Uterine smooth muscle cell (primary cell): ENCODE measurements at places on chromosomes 6 and 20. TPM values are rescaled to one million over a fixed set of nuclear protein-coding genes. Genes with fewer than 3 reads are reported as not detected.

The PNLDC1 gene
- total RNA-seq = not detected in 2 replicates

The RAD21L1 gene
- 0.66 TPM in 1 of 2 replicates, not detected in the other for total RNA-seq

The CST5 gene
- not detected in 2 replicates for total RNA-seq

The C2 gene
- total RNA-seq = 0.77 and 2.0 TPM in 2 replicates

The GPSM3 gene
- 0.44 and 0.87 TPM in 2 replicates for total RNA-seq

The THBS2 gene
- 425 and 803 TPM in 2 replicates for total RNA-seq

The NOX3 gene
- not detected in 2 replicates for total RNA-seq

The RAET1E gene
- 0.11 TPM in 1 of 2 replicates, not detected in the other for total RNA-seq

The HMGN3 gene
- total RNA-seq = 25.2 and 42.2 TPM in 2 replicates

The CNR1 gene
- under 0.01 TPM in 1 of 2 replicates, not detected in the other for total RNA-seq

The GABRR1 gene
- not detected in 2 replicates for total RNA-seq

The DEFB119 gene
- total RNA-seq = not detected in 2 replicates

The PHACTR1 gene
- total RNA-seq = 0.37 and 1.4 TPM in 2 replicates

The SLC32A1 gene
- total RNA-seq = not detected in 2 replicates

The LY6G6F gene
- total RNA-seq = not detected in 2 replicates

The TREML2 gene
- total RNA-seq = not detected in 2 replicates

The FOXP4 gene
- total RNA-seq = 2.8 and 4.0 TPM in 2 replicates

The GRM1 gene
- total RNA-seq = not detected in 2 replicates

The PMEPA1 gene
- total RNA-seq = under 0.01 and 1.00 TPM in 2 replicates

The GSTA2 gene
- not detected in 2 replicates for total RNA-seq

The RNF217 gene
- 13.4 and 28.1 TPM in 2 replicates for total RNA-seq

The TREM2 gene
- total RNA-seq = not detected in 2 replicates

The HCRTR2 gene
- total RNA-seq = not detected in 2 replicates

The TNF gene
- not detected in 2 replicates for total RNA-seq

The PLAGL2 gene
- 2.2 and 2.9 TPM in 2 replicates for total RNA-seq

The C20orf204 gene
- total RNA-seq = 0.77 and 1.2 TPM in 2 replicates

The ABHD16B gene
- total RNA-seq = not detected in 2 replicates

The EDN1 gene
- 0.75 and 1.3 TPM in 2 replicates for total RNA-seq

The PRRT1 gene
- 0.11 and 0.12 TPM in 2 replicates for total RNA-seq

The SUMO4 gene
- 1.00 and 1.7 TPM in 2 replicates for total RNA-seq

The MMP24 gene
- 0.11 and 0.12 TPM in 2 replicates for total RNA-seq

The LY6G6C gene
- not detected in 2 replicates for total RNA-seq

The TLDC2 gene
- 0.11 TPM in 1 of 2 replicates, not detected in the other for total RNA-seq

The ZBTB46 gene
- 11.9 and 16.7 TPM in 2 replicates for total RNA-seq

The FHL5 gene
- not detected in 2 replicates for total RNA-seq
